Chondrocyte (in vitro differentiated cells): ENCODE measurements at places on chromosomes 1 and 21. TPM values are rescaled to one million over a fixed set of nuclear protein-coding genes. Genes with fewer than 3 reads are reported as not detected.

The OLFML3 gene
- 33.1 to 44.2 TPM (median 34.9 TPM) in 3 replicates for total RNA-seq

The LCE1B gene
- not detected in 3 replicates for total RNA-seq

The OR2L13 gene
- total RNA-seq = not detected in 3 replicates

The BRINP3 gene
- not detected in 3 replicates for total RNA-seq

The PDC gene
- not detected in 3 replicates for total RNA-seq

The SPATA46 gene
- total RNA-seq = not detected in 3 replicates

The CFHR2 gene
- not detected in 3 replicates for total RNA-seq

The UMODL1 gene
- 0.29 TPM in 1 of 3 replicates, not detected in the others for total RNA-seq

The PCAT6 gene
- total RNA-seq = 4.2 to 6.8 TPM (median 4.5 TPM) in 3 replicates

The DISC1 gene
- total RNA-seq = 5.0 to 10.6 TPM (median 7.1 TPM) in 3 replicates

The EPHA2 gene
- 38.5 to 47.4 TPM (median 40.0 TPM) in 3 replicates for total RNA-seq

The FMO2 gene
- total RNA-seq = 0.24 to 0.87 TPM (median 0.55 TPM) in 3 replicates

The TNNI3K gene
- 0.67 to 1.0 TPM in 2 of 3 replicates, not detected in the other for total RNA-seq

The CD53 gene
- not detected in 3 replicates for total RNA-seq

The EDARADD gene
- total RNA-seq = 0.18 to 0.40 TPM in 2 of 3 replicates, not detected in the other

The CSF3R gene
- total RNA-seq = not detected in 3 replicates

The FCER1A gene
- total RNA-seq = not detected in 3 replicates

The UFC1 gene
- 84.2 to 95.6 TPM (median 89.4 TPM) in 3 replicates for total RNA-seq

The FABP3 gene
- 51.8 to 83.8 TPM (median 81.4 TPM) in 3 replicates for total RNA-seq

The CNKSR1 gene
- 0.18 to 0.80 TPM (median 0.58 TPM) in 3 replicates for total RNA-seq

The SHISAL2A gene
- total RNA-seq = 0.24 TPM in 1 of 3 replicates, not detected in the others

The TTC22 gene
- not detected in 3 replicates for total RNA-seq

The ETV3L gene
- not detected in 3 replicates for total RNA-seq

The ABCG1 gene
- total RNA-seq = 0.51 to 1.6 TPM (median 1.6 TPM) in 3 replicates

The LRRN2 gene
- total RNA-seq = 3.3 to 5.9 TPM (median 4.6 TPM) in 3 replicates

The CHODL gene
- total RNA-seq = 0.18 to 0.22 TPM in 2 of 3 replicates, not detected in the other

The HCRTR1 gene
- 0.21 to 0.45 TPM in 2 of 3 replicates, not detected in the other for total RNA-seq

The WLS gene
- 149 to 207 TPM (median 160 TPM) in 3 replicates for total RNA-seq

The SLC16A4 gene
- 16.5 to 23.9 TPM (median 17.0 TPM) in 3 replicates for total RNA-seq

The USF1 gene
- 34.3 to 44.6 TPM (median 35.3 TPM) in 3 replicates for total RNA-seq
